ENCODE measurements at places on chromosomes 2 and 18.

DNA sequence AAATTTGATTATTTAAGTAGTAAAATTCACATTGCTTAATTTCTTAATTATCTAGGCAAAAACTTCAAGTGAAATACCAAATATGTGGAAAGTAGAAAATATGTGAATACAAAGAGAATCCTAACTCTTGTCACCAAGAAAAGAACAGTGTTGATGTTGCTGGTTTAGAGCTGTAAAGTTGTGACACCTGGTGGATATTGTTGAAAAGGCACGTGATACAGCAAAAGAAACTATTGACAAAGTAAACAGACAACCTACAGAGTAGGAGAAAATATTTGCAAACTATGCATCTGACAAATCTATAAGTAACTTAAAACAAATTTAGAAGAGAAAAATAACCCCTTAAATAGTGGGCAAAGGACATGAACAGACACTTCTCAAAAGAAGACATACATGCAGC, 25.6 kb upstream of the ZC3H15 start:
- DNase-seq, result no peak

DNA sequence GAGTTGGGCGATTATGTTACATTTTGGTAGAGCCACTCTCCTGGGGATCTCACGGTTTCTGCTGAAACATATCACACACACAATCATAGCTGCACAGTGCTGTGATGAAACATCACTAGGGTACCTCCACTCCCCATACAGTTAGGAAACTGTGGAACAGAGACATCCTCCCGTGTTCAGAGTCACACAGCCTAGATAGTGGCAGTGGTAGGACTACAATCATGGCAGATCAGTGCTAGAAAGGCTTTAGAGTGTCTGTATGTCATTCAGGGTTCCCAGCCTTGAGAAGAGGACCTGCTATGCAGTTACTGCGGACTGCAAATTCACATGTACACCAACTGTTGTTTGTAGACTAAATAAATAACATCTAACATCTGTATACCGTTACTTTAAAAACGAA, 210.3 kb upstream of the FOSL2 start:
- DNase-seq, result no peak

GRCh38 chr2:189959450-189959849, 103.1 kb downstream of the MSTN start:
- no peak for DNase-seq

- DNase-seq, result no peak
Measured at GRCh38 chr2:181594322-181594721, 62.6 kb downstream of the CERKL start.

GRCh38 chr2:171540437-171540836, 18.2 kb downstream of the CYBRD1 start:
- DNase-seq, result no peak

DNA sequence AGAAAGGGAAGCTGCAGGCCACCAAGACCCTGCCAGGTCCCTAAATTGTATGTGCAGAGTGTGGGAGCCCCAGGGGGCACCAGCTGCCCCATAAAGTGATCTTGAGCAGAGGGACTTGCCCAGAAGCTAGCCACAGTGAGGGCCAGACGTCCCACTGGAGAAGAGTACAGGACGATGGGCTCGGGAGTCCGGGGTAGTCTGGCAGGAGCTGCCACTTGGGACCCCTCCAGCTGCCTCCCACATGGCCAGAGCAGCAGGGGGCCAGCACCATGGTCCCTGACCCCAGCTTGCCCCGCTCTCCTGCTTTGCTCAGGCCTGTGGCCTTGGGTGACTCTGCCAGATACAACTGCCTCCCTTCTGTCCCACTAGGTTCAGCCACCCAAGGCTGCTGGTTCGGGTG, 11.7 kb upstream of the LOXHD1 start:
- DNase-seq, result no peak

DNA sequence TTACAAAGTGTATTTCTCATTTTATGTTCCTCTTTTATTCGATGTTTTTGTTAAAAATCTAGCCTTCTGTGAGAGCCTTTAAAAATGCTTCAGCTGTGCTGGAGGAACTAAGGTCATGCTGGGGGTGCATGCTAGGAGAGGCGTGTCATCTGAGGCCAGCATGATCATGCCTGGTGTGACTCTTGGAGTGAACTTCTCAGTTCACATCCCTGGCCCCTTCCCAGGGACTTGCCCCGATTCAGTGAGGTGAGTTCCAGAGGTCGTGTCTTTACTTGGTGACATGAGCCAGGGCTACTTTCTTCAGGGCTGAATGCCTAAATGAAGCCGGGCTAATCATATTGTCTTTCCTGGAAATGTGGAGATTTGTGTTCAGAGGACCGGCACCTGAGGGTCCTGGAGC, 264.9 kb downstream of the MREG start:
- peak; percentile 19 for DNase-seq
